ENCODE measurements at places on chromosomes 3 and 15.

DNA sequence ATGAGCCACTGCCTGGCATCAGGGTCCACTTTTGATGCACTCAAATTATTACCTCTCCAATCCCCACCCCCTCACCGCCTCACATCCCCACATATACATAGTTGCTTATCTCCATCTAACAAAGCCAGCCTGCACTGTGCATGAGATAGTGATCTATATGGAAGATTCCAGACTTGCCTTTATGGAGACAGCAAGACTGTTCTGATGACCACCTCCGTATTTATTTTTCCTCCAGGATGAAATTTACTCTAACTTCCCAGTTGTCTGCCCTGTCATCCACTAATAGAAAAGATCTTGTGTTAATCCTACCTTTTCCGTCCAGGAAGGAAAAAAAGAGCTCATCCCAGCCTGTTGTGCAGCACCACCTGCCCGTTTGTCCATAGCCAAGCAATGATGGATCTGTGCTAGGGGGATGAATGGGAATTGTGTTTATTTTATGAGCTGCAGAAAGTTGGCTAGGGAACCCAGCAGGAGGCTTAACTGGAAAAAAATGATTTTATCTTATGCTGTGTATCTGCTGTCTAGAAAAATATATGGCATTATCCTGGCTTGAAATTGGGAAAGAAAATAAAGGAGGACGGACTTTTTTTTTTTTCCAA lies 114.5 kb downstream of the CD47 start:
- no peak overlapping the region for H3K27ac ChIP-seq
- no peaks in the 10 kb centered on the region for H3K36me3 ChIP-seq
- peaks cover 13% of the 10 kb centered on the region for H3K27me3 ChIP-seq
- no peak overlapping the region for H3K4me3 ChIP-seq

DNA sequence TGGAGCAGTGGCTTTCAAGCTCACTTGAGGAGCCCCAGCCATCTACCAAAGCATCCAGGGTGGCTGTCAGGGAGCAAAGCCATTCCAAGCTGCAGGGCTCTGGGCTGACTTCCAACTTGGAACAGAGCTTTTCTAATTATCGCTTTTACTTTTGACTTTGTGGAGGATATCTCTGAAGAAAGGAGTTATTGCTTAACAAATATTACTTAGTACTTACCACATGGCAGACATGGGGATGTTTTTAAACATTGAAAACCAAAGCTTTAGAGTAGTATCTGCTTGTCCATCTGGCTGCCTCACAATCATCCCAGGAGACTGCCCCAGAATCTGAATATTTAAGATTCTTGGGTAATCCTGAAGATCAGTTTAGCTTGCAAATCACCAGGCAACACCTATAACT lies 8.9 kb downstream of the TAGLN3 start:
- no peak overlapping the region for H3K27ac ChIP-seq
- DNase-seq, result peak; percentile 50
- H3K27me3 ChIP-seq, result no peaks in the 10 kb centered on the region
- peaks cover 8% of the 10 kb centered on the region for H3K4me1 ChIP-seq
- H3K36me3 ChIP-seq, result no peaks in the 10 kb centered on the region
- no peak overlapping the region for H3K4me3 ChIP-seq

GRCh38 chr3:138173769-138174420 lies 826 bp downstream of the DBR1 start:
- H3K36me3 ChIP-seq, result peaks cover 8% of the 10 kb centered on the region
- no peaks in the 10 kb centered on the region for H3K4me1 ChIP-seq
- no peak for DNase-seq
- 0 out of 2 replicates have a peak overlapping the region, but pooled peaks have one; percentile 84 for H3K27ac ChIP-seq
- H3K4me3 ChIP-seq, result peak overlapping the region; percentile 87

GRCh38 chr15:88873786-88874185 lies 21.6 kb downstream of the HAPLN3 start:
- peaks cover 12% of the 10 kb centered on the region for H3K36me3 ChIP-seq
- DNase-seq, result no peak
- H3K4me3 ChIP-seq, result no peak overlapping the region
- H3K4me1 ChIP-seq, result no peaks in the 10 kb centered on the region
- H3K27me3 ChIP-seq, result peaks cover 20% of the 10 kb centered on the region

Data from IMR-90 (cell line).